Glomerular endothelial cell (primary cell): ENCODE measurements at places on chromosomes 11 and 22. TPM values are rescaled to one million over a fixed set of nuclear protein-coding genes. Genes with fewer than 3 reads are reported as not detected.

Gene PLAAT2
- total RNA-seq, result not detected in 2 replicates

DNA sequence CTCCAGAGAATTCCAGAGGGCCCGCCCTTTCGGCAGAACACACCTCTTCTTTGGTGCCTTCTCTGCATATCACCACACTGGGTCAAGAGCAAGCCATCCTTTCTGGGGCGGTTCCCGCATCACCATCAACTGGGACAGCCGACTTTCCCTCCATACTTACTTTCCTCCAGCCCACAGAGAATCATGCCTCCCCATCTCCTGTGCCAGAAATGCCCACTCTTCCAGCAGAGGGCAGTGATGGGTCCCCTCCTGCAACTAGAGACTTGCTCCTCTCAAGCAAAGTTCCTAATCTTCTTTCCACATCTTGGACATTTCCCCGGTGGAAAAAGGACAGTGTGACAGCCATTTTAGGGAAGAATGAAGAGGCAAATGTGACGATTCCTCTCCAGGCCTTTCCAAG lies 157.7 kb downstream of the C11orf91 start:
- no peak for DNase-seq

GRCh38 chr22:48448821-48449220 lies 1378.9 kb downstream of the BRD1 start:
- DNase-seq, result no peak

DNA sequence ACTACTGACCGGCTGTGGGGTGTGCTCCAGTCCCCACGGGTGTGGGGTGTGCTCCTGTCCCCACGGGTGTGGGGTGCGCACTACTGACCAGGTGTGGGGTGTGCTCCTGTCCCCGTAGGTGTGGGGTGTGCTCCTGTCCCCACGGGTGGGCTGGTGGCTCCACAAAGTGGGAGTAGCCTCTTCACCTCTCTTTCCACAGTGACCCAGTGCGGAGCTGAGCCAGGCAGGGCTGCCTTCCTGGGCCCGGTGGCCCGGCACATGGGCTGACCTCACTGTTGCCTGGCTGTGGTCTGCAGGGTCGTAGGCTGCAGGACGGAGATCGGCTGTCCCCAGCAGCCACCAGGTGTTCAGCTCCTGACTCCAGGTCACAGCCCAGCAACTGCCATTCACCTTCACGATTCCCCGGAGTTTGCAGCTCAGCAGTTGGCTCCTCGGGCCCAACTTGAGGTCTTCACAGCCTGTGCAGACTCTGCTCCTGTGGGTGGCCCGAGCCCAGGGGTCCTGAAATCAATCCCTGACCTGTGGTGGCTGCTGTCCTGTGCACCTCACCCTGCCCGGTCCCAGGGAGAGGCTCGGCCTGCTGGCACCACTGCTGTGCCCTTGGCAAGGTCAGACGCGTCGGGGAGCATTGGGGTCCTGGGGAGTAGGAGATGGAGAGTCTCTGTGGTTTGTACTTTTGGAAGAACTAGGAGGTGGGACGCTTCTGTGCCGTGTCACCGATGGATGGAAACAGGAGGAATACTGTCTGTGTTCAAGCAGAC lies 414.3 kb downstream of the TBC1D22A start:
- DNase-seq, result no peak

DNA sequence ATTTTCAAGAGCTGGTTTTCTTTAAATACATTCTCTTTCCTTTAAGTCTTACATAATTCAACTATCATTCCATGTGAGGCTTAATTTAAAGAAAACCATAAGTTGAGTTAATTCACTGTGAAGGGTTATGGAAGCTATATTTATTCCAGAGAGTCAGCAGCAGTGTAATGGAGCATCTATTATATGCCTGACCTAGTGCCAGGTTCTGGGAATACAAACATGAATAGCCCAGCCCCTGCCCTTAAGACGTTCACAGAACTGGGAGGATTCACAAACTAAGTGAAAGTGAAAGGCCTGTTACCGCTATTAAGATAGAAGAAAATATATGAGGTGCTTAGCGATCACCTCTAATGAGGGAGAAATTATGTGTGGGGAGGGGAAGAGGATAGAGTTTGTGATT lies 408.9 kb upstream of the CCDC90B start:
- DNase-seq, result no peak

DNA sequence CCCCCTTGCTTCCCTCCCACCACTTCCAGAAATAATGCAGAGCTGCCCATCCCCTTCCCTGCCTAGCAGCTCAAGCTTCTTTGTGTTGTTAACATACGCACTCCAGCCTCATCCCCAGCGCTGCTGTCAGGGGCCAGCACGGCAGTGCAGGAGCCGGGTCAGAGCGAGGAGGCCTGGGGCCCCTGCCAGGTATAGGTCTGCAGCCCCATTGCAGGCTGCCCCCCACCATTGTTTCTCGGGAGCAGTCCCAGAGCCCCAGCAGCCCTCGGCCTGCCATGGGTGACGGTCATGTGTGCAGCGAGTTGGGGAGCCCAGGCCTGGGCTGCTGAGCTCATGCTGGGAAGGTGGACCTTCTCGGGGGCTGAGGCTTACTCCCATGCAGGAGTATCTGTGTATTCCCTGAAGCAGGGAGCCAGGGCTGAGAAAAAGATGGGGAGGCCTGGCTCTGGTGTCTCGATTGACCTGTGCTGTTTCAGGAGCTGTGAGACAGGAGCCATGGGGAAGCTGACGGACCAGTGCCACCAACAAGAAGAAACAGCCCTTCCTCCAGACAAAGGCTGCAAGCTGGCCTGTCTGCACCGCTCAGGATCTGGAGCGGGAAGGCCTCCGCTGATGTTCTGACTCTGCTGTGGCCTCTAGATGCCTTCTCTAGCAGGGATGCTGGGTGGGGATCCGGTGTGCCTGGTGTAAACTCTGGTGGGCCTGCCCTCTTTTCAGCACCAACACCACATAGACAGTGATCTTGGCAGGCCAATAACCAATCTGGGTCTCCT lies 220.5 kb upstream of the B3GAT1 start:
- DNase-seq, result no peak

DNA sequence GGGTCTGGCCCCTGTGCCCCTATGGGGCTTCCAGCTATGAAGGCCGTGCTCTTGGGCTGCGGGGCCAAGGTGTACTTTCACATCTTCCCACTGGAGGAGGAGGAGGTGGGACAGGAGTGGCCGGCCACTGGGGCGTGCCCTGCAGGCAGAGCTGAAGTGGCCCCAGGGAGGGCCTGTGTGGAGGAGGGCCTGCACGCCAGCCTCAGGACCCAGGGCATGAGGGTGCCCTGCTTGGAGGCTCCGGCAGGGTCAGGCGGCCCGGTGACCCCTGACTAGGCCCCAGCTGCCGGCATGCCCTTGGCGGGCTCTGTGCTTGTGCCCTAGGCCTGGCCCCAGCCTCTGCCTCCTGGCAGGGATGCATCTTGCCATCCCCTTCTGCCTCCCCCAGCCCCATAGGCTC lies 5.2 kb downstream of the PRR5 start:
- no peak for DNase-seq

DNA sequence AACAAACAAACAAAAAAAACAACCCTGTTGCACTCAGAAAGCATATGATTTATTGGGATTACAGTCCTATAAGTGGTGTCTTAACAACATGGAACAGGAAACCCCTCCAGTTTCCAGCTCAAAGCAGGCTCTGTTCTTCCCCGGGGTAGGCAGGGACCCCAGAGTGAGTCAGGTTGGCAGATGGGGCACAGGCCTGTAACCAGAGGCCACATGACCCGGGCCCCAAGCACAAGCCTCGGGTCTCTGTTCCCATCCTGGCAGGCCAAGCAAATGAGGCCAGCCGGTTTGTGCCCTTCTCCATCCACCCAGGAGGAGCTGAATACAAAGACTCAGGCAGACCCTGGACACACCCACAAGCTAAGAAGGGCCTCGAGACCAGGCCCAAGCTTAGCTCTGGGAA lies 75.8 kb downstream of the NAT10 start:
- DNase-seq, result no peak

- DNase-seq, result no peak
Measured at GRCh38 chr11:57506522-57506921, 9.0 kb downstream of the SLC43A1 start.

- DNase-seq, result no peak
Measured at GRCh38 chr11:115707180-115707905, 203.1 kb upstream of the CADM1 start.

- DNase-seq, result no peak
Measured at GRCh38 chr11:80280737-80281136, 839.9 kb upstream of the TENM4 start.

DNA sequence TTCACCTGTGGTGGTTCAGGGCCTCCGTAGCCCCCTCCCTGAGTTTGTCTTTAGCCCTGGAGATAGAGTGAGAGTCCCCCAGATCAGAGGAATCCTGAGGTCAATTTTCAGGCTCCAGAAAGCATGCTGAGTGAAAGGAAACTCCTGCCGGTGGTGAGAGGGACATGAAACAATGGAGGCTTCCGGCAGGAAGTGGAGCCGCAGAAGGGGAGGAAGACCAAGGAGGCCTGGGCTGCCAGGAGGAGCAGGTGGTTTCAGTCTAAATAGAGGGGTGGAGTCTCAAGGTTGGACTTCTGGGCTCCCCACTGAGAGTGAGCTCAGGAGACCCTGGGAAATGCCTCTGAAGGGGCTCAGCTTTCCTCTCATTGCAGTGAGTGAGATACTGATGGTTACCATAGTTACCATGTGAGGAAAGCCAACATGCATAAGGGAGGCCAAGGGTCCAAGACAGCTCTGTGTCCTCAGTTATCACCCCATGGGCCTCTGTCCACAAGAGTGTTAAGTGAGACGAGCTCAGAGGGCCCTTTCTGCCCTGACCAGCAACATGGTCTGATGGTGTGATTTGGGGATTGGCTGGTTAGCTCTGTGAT lies 10.7 kb downstream of the SLCO2B1 start:
- peak; percentile 29 for DNase-seq

- DNase-seq, result no peak
Measured at GRCh38 chr11:21430537-21430936, 761.2 kb downstream of the NELL1 start.
